Stimulated activated CD8-positive, alpha-beta memory T cell treated with anti-CD3 and anti-CD28 coated beads, Interleukin-15, amount 100 ng/mL, for 48 hours (primary cell): ENCODE measurements at places on chromosomes 6 and 20.

GRCh38 chr20:57871237-57871632 lies 161.4 kb upstream of the PMEPA1 start:
- no peak for DNase-seq

- DNase-seq = no peak
These were observed 31.3 kb upstream of the ADGRF1 start for GRCh38 chr6:47073125-47074110.

DNA sequence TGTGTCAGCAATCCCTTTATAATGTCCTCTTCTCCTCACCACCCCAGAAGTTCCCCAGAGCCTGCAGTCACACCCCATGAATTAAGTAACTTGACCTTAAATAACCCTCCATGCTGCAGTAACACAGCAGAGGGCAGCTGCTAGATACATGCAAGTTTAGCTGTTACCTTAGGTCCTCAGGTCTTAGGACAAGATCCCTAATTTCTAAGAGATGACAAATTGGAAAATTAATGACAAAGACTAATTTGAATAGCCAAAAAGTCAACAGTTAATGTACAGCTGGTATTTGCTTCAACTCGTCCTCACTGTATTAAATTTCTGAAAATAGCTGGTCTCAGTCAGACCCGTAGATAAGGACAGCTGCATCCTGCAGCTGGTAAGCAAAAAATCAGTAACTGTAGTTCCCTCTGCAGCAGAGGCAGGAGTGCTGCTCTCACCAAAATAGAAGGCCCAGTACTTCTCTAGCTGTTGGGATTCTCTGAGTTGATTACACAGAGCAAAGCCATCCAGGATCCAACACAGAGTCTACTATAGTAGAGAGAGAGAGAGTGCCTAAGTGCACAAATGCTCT lies 62.4 kb downstream of the TNFRSF21 start:
- DNase-seq = no peak

DNA sequence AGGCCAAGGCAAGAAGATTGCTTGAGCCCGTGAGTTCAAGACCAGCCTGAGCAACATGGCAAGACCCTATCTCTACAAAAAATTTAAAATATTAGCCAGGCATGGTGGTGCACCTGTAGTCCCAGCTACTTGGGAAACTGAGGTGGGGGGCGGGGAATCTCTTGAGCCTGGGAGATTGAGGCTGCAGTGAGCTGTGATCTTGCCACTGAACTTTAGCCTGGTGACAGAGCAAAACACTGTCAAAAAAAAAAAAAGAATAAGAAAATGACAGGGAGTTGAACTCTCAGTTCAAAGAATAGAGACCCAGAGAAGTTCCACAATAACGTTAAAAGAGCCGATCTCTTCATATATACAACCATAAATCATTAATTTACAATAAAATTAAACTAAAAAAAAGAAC lies 24.8 kb upstream of the AMD1 start:
- DNase-seq = no peak

GRCh38 chr20:50120935-50121693 lies 8.2 kb upstream of the UBE2V1 start:
- DNase-seq = no peak

- DNase-seq = no peak
These were observed 38.8 kb downstream of the RCAN2 start for GRCh38 chr6:46452312-46452917.

DNA sequence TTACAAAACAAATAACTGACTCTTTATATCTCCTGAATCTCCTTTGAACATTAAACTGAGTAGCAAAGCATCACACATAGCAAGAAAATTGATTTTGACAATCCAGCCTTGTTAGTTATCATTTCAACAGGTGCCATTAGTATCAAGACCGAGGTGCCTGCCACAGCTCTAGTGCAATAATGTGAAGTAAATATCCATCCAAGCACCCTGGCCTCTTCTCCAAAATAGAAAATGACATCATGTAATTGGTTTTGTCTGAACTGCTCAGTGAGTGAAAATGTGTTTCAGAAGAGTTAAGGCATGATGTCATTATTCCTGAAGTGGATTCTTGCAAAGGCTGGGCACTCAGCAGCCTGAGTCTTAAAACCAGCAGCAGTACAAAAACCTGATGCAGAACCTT lies 341.4 kb downstream of the PLCB1 start:
- no peak for DNase-seq

- DNase-seq = no peak
These were observed 50.0 kb downstream of the BPIFB1 start for GRCh38 chr20:33332905-33333456.

DNA sequence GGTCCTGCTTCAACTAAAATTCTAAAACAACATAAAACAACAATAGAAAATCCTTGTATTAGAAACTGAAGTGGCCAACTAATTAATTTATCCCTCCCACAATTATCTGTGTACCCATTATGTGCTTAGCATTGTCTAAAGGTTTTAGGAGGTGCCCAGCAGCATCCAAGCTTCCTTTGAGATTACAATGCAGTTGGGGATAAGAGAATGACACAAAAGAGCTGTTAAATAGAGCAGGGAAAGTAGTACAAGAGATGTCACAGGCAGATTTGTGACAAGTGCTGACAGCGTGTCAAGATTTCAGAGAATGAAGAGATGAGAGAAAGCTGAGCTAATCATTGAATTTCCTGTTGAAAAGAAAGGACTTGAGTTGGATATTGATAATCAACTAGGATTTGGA lies 204.8 kb downstream of the OTOR start:
- no peak for DNase-seq

DNA sequence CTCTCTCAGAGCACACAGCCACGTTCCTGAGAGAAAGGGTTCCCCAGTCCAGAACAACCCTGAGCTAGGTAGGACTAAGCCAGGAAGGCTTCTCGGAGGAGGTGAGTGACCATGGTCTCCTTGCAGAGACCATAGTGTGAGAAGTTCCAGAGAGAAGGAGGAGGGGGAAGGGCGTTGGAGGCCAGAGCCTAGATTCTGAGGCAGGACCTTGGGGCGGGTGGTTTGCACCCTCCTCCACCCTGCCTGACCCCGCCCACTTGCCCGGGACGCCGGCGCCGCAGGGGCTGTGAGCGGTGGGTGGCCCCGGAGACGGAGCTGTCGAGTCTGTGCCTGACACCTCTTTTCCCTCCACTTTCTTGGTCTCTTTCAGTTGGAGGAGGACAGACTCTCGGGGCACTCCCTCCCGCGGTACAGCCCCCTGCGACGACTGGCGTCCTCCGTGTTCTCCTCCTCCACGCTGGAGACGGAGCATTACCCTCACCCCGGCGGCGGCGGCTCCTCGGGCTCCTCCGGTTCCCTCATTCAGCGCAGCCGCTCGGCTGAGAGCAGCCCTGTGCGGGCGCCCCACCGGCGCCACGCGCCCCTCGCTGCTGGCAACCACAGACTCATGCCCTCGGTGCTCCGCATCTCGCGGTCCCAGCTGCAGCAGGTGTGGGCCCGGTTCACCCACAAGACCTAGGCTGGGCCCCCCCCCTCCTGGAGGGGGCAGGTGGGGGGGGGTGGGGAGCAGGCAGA lies 26.2 kb downstream of the TTBK1 start:
- peak; percentile 35 for DNase-seq
